ENCODE measurements at places on chromosomes 6 and 20.
A peak's percentile ranks its signal among the peaks of the same experiment; 100 is the strongest.

DNA sequence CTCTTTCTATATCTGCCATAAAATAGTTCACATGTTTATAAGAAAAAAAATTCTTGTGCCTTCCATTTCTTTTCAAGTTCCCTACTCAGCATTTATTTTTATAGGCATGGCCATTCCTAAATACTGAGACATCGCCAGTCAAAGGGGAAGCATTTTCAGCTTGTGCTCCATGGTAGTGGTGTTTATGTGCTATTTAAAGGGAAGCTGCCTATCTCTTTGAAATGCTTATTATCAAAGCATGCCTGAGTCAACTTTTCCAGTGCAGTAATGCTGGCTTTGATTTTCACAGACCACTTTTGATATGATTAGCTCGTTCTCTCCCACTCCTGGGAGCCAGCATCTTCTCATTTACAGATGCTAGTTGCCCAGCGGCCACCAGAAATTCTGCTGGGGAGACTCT is 124.1 kb upstream of the RIN2 start:
- DNase-seq = no peak

GRCh38 chr6:18545726-18546125 is 158.6 kb downstream of the RNF144B start:
- DNase-seq = no peak

DNA sequence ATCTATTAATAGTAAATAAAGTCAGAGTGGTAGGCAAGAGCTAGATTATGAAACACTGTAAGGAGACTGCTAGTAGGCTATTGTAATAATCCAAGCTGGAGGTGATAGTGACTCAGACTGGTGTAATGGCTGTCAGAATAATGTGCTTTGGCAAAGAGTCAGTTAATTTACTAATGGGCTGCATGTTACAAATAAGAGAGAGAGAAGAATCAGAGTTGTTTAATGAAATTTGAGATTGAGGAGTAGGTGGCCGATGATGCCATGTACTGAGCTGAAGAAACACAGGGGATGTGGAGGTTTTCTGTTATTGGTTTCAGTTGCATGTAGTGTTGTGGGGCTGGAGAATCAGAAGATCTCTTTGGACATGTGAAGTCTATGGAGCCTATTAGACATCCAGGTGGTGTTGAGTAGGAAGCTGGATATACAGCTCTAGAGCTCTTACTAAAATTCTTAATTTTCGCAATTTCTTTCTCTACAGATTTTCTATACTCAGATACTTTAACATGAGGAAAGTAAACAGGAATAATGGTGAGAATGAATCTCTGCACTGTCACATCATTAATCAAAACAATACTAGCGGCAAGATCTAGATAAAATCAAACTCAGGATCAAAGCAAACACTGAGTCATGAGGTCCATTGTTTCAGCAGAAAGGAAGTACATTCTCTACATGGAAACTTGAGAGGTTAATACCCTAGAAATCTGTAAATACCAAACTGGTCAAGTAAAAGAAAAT is 167.7 kb downstream of the SIM1 start:
- no peak for DNase-seq

- no peak for DNase-seq
Observed at GRCh38 chr6:10749734-10750133, 2.1 kb downstream of the TMEM14B start.

- no peak for DNase-seq
Observed at GRCh38 chr6:53532061-53532797, 12.7 kb downstream of the GCLC start.

- no peak for DNase-seq
Observed at GRCh38 chr6:80382811-80383210, 276.3 kb downstream of the BCKDHB start.

- DNase-seq = peak; percentile 45
Observed at GRCh38 chr6:11413728-11414127, 123.8 kb upstream of the TMEM170B start.

DNA sequence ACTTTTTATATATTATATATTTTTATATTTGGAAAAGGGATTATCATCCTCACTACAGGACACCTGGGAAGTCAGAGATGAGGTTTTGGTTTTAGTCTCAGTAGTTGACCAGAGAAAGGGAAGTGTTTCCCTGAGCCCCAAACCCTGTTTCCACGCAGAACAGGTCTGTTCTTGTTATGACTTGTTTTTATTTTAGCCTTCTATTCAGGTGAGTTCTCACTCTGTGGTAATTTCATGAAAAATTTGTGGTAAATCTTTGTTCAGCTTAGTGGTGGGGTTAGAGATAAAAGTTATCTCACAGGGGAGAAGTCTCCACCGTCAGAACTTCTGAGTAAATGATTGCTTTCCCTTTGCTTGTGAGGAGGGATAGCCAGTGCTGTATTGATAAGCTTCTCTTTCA is 224.9 kb downstream of the FARS2 start:
- DNase-seq = no peak

- DNase-seq = no peak
Observed at GRCh38 chr20:19338960-19339359, 126.5 kb downstream of the SLC24A3 start.

DNA sequence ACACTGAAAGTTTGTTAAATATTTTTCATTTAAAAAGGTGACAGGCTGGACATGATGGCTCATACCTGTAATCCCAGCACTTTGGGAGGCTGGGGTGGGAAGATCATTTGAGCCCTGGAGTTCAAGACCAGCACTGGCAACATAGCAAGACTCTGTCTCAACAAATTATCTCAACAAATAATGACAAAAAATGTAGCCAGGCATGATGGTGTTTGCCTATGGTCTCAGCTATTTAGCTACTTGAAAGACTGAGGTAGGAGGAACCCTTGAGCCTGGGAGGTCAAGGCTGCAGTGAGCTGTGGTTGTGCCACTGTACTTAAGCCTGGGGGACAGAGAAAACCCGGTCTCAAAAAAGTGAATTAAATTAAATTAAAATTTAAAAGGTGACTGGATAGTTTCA is 56.0 kb upstream of the C6orf118 start:
- no peak for DNase-seq

DNA sequence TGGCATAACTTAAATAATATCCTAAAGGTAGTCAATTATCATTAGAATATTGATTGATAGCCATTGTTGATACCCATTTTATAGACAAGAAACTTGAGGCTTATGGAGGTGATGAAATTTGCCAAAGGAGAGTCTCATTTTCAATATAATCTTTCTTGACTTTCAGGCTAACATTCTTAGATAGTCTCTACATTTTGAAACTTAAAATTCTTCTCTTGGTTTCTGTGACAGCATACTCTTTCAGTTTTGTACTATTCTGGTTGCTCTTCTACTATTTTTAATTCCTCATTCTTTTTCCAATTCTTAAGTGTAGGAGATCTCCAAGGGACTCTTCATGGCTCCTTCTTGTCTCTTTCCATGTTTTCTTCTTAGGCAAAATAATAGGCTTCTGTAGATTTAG is 3.7 kb upstream of the SH3BGRL2 start:
- no peak for DNase-seq

GRCh38 chr6:168943231-168943905 is 310.3 kb downstream of the THBS2 start:
- no peak for DNase-seq

DNA sequence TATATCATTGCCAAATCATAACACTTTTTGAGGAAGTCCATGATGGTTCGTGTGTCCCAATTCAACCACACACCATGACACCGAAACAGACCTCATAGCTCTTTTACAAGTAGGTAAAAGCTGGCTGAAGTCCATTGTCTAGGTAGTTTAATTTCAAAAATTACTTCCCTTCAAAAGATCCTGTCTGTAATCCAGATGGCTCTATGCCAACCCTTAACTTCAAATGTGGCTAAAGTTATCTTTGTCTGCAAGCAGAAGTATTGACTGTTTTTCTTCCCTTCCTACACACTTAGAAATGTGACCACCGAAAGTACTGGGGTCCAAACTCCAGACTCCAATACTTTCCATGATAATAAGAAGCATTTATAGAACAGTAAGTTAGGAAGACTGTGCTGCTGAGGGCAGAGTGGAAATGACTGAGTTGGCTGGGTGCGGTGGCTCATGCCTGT is 8.3 kb upstream of the TIAM2 start:
- no peak for DNase-seq

DNA sequence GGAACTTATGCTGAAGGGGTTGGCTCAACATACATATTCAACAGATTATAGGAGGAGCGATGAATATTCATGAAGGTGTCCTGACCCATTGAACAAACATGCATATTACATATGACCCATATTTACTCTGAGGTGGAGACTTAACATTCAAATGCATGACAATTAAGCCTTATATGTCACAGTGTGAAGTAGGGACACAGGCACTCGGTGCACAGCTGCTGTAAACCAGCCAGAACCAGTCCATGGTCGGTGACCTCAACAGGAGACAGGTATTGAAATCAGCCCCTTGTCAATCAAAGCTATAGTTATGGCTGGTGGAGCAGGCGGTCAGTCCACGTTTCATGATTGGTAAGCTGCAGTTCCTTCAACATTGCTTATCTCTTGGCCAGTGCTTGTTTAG is 347.3 kb downstream of the THBS2 start:
- no peak for DNase-seq

DNA sequence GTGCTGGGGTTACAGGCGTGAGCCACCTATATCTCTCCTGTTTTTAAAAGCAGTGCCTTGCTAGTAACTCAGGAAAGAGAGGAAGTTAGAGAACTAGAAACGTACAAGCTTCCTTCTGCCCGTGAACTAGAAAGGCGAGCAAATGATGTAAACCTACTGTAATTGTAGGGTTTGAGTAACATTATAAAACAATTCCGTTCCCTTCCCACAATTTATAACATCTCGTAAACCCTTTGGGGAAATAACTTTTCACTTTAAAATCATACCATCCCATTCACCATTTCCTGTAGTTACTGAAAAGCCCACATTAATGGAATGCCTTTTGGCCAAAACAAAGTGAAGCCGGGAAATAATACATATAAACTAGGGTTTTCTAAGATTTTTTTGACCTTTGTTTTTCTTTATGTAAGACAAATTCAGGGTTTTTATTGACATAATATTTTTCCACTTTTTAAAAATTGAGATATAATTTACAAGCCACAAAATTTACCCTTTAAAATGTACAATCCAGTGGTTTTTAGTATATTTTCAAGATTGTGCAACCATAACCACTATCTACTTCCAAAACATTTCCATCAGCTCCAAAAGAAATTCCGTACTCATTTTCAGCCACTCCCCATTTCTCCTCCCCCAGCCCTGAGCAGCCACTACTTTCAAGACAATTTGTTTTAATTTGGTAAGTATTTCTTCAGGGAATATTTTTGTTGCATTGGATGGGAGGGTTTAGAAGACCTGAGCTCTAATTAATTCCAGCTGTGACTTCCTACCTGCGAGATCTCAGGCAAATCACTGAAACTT is 175.1 kb upstream of the PDE10A start:
- no peak for DNase-seq

GRCh38 chr20:24797113-24797512 is 152.0 kb upstream of the CST7 start:
- no peak for DNase-seq

Data from CD4-positive, alpha-beta T cell treated with Interleukin-15 for 4 hours (primary cell).